ENCODE measurements at places on chromosomes 16 and 17. TPM values are rescaled to one million over a fixed set of nuclear protein-coding genes. Genes with fewer than 3 reads are reported as not detected.

- no peak for DNase-seq
- no peak overlapping the region for H3K4me3 ChIP-seq
- H3K27me3 ChIP-seq, result no peaks in the 10 kb centered on the region
These were observed 112.8 kb downstream of the CLEC16A start for GRCh38 chr16:11056993-11057649.

DNA sequence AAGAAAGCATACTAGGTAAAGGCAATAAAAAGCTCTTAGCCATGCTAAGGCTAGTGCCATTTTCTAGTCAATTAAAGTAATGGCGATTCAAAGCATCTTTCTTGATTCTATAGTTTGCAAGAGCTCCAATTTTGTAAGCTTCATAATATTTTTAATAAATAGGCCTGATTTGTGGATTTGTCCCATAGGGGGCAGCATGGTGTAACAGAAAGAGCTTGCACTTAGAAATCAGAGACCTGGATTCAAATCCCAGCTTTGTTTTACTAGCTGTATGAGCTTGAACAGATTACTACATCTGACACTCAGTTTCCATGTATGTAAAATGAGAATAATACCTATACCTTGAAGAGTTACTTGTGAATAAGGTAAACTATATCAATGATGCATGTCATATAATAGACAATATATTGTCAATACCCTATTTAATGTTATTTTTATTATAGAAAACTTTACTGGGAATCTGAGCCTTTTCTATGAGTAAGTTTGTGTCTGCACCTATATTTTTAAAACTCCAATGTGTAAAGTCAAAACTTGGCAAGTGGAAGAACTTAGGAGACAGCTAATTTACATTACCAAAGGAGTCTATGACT lies 93.6 kb upstream of the NOG start:
- DNase-seq, result no peak
- no peak overlapping the region for H3K27ac ChIP-seq
- H3K4me1 ChIP-seq, result no peaks in the 10 kb centered on the region
- no peaks in the 10 kb centered on the region for H3K27me3 ChIP-seq
- H3K4me3 ChIP-seq, result no peak overlapping the region
- no peaks in the 10 kb centered on the region for H3K36me3 ChIP-seq

DNA sequence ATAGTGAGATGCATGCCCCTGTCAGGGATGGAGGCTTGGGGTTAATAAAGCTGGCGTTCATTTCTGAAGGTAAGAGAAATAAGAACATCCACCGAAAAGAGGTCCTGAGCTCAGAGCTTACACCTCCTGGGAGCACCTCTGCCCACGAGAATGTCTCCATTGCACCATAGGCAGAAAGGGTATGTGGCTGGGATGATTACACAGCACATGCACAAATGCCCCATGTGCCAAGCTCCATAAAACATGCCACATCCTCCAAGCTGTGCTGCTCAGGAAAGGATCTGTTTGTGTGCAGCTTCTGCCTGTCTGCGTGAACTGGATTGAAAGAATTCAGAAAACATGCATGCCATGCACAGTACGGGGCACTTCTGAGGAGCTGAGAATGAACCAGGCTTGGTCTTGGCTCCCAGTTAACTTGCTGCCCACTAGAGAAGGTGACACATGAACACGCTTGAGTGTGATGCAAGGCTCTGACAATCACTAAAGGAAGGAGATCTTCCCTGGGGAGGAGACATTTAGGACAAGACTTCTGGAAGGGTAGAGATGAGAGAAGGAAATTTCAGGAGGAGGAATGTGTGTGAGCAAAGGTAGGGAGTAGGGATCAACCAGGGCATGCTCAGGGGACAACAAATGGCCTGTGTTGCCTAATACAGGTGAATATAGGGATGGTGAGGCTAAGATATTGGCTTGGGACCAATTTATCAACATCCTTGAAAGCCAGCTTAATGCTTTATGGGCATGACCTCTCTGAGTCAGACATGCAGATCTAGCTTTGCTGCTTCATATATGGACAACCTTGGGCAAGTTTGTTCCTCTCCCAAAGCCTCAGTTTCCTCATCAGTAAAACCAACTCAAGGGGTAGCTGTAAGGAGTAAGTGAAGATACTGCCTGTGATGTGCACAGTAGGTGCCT lies 32.0 kb upstream of the SMPD3 start:
- no peak for DNase-seq
- H3K27me3 ChIP-seq, result no peaks in the 10 kb centered on the region
- H3K4me3 ChIP-seq, result no peak overlapping the region
- no peaks in the 10 kb centered on the region for H3K36me3 ChIP-seq

GRCh38 chr16:3143189-3143588 lies 8.4 kb downstream of the ZNF213 start:
- peak overlapping the region; percentile 92 for H3K27ac ChIP-seq
- H3K4me3 ChIP-seq, result no peak overlapping the region
- DNase-seq, result peak; percentile 18
- peaks cover 36% of the 10 kb centered on the region for H3K36me3 ChIP-seq

SPNS2 gene
- 10.2 TPM for total RNA-seq
